ENCODE measurements at places on chromosomes 7 and 10.

DNA sequence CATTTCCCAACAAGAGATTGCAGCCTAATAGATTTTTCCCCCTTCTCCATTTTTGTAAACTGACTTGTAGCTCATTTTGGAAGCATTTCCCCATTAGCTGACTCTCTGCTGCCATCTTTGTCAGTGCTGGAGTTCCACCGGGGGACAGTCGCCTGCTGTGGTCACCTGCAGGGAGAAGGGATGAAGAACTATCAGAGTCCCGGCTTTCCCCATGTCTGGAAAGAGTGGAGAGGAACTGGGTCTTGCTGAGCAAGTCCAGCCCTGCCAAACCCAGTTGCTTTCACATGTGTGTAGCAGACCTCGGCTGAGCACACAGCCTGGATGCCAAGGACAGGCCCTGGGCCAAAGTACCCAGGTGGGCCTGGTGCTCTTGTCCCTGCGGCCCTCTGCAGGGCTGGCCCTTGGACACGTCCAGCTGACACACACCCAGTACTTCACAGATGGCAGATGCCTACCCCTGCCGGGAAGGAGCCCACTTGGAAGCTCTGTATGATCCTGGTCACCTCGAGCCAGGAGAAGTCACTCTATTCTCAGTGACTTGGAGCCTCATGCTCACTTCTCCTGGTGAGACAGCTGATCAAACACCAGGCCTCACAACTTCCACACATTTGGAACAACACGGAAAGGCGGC lies 157.3 kb upstream of the NPVF start:
- no peak for DNase-seq

GRCh38 chr10:43684292-43684559 lies 35.5 kb upstream of the ZNF32 start:
- DNase-seq: no peak

DNA sequence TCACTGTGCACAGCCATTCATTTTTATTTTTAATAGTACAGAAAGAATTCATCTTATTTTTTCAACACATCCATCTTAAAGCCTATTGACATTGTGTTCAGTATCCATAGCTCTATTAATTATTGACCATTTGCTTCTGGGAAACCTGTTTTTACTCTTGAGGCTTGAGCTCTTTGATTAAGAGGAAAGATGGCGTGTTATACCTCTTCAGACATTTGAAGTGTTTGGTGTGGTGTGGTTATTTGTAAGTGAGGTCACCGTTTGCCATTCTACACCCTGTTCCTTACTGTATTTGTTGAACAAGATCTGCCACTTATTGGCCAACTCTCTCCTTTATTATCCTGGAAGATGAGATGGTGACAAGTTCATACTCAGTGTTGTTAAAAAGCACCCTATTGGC lies 18.4 kb downstream of the C7orf57 start:
- no peak for DNase-seq

DNA sequence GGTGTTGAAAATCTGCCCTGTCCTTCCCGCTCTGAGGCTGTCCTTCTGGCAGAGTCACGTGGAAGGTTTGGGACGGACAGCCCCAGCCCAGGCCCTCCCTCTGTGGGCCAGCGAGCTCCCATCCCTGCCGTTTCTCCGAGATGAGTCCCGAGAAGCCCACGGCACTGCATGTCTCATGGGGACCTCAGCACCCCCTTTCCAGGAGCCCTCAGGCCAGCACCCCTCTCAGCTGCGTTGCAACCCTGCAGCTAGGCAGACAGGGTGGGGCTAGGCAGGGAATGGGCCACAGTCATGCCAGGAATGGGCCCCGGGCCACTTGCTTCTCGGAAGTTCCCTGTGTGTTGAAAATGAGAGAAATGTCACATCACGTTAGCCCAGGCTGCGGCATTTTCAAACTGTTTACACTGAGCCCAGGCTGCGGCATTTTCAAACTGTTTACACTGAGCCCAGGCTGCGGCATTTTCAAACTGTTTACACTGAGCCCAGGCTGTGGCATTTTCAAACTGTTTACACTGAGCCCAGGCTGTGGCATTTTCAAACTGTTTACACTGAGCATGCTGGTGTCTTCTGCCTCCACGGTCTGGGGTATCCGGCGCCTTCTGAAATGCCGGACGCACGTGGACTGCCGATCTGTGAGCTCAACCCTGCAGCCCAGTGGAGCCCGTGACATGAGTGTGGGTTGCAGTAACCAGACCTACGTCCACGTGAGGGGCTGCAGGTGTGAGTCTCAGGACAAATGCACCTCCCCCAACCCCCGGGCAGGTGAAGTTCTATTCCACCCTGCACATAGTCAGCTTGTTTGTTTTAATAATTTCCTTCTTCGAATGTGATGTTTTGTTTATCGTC lies 42.6 kb downstream of the FAM20C start:
- DNase-seq: peak; percentile 39

- DNase-seq: no peak
Observed at GRCh38 chr7:138768241-138768640, 29.6 kb upstream of the TMEM213 start.

DNA sequence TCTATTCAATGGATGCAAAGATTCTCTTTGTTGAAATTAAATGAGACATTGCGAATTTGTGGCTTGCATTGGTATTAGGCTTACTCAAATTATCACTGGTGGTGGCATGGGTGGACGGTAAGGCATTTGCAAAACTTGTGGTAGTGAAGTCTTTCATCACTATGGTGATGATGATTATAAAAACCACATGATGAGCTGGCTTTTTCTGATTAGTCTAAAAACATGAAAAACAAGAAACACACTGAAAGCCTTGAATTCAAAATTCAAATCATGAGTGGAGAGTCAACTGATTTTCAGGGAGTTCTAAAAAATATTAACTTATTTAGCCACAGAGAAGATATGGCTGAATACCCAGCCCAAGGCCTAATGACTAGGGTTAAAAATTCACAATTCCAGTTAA lies 99.8 kb upstream of the HGF start:
- DNase-seq: no peak

DNA sequence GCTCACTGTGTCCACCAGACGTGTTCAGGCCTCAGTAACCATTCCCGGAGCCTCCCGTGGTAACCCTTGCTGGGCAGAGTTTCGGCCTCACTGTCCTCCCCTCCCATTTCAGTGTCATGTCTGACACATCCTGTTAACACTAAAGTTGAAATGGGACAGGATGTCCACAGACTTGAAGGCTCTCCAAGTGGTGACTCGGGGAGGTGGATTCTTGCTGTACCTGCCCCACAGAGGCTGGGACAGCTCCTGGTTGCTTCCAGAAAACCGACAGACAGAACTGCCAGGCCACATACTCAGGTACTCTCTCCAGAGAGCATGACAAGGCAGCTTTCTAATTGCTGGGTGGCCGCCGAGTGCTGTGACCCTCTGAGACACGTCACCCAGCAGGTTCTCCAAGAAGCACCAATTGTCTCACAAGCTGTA lies 17.9 kb upstream of the CYTH3 start:
- peak; percentile 48 for DNase-seq
